ENCODE measurements at places on chromosomes 2 and 18.

DNA sequence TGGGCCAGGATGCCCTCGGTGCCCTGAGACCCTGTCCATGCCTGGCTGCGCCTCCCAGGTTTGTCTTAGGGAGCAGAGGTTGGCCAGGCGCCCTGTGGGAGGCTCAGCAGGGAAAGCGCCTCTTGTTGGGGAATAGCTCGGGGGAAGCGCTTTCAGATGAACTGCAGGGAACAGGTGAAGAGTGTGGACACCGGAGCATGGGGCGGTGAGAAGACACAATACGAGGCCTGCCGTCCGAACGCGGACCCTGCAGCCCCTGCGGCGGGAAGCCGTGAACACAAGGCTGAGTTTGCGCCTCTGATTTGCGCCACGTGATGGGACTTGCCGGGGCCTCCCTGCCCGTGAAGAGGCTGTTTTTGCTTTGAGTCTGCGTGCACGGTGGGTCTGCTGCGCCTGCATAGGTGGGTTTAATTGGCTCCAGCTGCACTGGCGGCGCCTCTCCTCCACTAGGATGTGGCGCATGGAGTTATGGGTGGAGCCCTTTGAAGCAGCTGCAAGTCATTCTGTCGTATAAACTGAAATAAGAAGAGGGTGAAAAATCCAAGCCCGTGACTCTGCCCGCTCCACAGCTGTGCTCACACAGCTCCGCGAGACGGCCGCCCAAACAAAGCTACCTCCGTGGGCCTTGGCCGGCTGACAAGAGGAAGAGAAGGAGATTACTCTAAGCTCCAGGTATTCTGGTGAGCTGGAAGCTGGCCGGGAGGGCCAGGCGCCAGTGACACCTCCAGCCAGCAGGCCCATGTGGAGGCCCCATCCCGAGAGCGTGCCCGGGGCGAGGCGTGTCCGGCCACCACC, 103.5 kb upstream of the CTDP1 start:
- no peak for DNase-seq

DNA sequence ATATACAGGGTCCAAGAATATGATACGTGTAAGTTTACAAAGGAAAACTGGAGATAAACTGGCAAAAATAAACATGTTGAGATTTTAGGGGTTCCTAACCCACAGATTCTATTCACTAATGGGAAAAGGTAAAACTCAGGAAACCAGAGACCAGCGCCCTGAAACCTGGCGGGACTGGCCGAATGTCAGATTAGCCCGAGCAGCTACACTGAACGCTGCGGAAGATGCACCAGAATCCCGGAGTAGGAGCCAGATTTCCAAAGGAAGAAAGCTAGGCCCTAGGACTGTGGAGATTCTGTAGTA, 679 bp upstream of the WDR75 start:
- DNase-seq: no peak

DNA sequence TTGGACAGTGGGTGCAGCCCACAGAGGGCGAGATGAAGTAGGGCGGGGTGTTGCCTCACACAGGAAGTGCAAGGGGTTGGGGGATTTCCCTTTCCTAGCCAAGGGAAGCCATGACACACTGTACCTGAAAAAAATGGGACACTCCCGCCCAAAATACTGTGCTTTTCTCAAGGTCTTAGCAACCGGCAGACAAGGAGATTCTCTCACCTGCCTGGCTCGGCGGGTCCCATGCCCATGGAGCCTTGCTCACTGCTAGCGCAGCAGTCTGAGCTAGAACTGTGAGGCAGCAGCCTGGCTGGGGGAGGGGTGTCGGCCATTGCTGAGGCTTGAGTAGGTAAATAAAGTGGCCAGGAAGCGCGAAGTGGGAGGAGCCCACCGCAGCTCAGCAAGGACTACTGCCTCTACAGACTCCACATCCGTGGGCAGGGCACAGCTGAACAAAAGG, 244.7 kb downstream of the NBAS start:
- DNase-seq: no peak

DNA sequence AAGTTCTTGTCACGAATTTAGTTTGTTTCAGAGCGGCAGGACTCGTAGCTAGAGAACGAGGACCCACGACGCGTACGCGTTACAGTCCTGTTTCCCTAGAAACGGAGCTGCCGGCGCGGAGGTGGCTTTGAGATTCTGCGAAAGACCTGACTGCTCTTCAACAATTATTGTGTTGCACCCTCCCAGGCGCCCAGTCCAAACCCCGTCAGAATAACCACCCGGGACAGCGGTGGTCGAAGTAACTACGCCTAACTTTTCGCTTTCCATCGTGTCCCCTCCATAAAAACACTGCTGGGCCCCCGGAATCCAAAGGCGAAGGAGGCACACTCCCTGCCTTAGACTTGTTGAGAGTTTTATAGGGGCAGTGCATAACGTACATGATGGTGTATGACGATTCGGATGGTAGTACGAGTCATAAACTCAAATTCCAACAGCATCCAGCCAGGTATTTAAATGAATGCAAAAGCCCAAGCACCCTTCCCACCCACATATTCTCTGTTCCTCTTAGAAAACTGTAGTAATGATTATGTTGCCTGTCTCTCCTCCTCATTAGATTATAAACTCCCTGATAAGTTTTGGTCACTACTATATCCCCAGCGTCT, 651 bp upstream of the STAM2 start:
- no peak for DNase-seq

- no peak for DNase-seq
These were observed 215.8 kb downstream of the ALPK2 start for GRCh38 chr18:58412844-58413666.

GRCh38 chr2:206273905-206274304, 558 bp upstream of the ZDBF2 start:
- DNase-seq: no peak

GRCh38 chr18:7548221-7548620, 18.9 kb upstream of the PTPRM start:
- no peak for DNase-seq

DNA sequence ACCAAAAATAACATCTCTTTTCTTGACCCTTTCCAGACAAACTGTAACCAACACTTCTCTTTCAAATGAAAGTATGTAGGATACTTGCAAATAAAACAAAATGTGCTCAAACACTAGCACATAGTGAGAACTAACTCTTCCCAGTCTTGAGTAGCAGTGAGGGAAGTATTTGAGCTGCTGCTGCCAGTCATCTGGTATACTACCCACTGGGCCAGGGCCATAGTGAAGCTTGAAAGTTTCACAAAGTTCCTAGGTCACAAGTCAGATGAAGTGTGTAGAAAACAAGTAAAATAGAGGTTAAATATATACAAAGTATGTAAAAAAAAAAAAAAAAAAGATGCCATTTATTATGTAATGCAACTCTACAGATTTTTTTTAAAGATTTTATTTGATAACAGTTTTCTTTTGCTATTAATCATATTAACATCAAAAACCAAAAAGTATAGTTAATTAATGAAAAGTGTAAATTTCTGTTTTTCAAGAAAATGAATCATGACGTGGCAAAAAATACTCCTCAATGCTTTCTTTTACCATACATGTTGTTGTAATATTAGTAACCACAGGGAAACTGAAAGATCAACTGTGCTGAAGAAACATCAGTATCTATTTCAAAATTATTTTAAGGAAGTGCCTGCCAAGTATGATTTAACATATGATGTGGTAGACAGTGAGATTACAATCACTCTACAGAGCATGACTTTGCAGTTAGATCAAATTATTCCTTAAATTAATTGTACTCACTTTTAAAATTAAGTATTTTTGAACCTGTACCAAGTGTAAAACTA, 21.6 kb upstream of the TRIB2 start:
- DNase-seq: no peak

GRCh38 chr2:188813315-188813714, 160.9 kb upstream of the COL3A1 start:
- DNase-seq: no peak

DNA sequence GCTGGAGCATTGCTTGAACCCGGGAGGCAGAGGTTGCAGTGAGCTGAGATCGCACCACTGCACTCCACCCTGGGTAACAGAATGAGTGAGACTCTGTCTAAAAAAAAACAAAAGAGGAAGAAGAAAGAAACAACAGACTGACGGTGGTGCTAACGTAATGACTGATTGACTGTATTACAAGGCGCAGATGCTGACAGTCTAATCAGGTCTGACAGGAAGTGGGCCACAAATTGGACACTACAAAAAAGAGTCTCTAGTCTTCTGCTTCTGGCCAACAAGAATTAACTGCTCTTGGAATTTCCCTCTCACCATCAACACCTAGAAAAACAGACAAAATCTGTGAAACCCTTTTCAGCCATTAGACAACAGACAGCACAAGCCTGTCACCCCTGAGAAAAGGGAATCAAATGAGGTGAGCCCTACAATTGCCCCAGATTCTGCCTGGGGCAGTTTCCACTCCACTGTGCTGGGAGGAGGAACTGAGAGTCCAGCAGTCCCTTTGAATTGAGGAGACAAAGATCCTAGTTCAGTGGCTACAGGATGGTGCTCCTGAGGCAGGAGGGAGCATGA, 43.3 kb downstream of the SNED1 start:
- DNase-seq: no peak

GRCh38 chr2:238091436-238092060, 8.6 kb upstream of the ESPNL start:
- no peak for DNase-seq

GRCh38 chr2:240836781-240837467, 16.9 kb upstream of the KIF1A start:
- peak; percentile 68 for DNase-seq

- DNase-seq: no peak
These were observed 4.1 kb downstream of the CYTIP start for GRCh38 chr2:157439824-157440186.

- DNase-seq: peak; percentile 33
These were observed at the start of gene KCNG3 for GRCh38 chr2:42493468-42494354. Gene KCNG3, minus strand, starts transcription at chr2:42493982. Its CDS starts 481 bp downstream, at chr2:42493501.

DNA sequence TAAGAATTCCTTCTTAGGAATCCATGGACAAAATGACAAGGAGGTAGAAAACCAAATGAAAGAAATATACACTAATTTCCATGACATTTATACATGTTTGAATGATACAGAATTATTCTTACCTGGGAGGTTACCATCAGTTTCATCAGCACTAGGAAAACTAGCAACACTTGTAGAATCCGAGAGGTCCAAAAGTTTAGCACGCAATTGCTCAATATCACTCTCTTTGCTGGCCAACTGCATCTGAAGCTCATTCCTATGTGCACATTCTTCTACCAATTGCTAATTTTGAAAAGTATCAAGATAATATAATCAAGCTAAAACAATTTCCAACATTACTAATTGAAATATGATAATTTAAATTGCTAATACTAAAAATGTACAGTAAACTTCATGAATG, 144.8 kb downstream of the ROCK1 start:
- DNase-seq: no peak

DNA sequence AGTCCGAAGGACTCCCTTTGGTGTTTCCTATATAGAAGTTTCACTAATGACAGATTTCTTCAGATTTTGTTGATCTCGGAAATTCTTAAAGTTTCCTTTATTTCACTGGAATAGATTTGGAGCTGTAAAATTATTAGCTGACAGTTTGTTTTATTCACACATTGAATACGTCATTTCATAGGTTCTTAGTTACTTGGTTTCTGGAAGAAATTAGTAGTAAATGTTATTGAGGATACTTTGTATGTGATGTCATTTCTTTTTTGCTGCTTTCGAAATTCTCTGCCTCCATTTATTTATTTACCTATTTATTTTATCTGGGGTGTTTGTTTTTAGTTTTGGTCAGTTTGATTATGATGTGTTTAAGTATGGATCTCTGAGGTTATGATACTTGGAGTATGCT, 1205.9 kb upstream of the GYPC start:
- DNase-seq: no peak

DNA sequence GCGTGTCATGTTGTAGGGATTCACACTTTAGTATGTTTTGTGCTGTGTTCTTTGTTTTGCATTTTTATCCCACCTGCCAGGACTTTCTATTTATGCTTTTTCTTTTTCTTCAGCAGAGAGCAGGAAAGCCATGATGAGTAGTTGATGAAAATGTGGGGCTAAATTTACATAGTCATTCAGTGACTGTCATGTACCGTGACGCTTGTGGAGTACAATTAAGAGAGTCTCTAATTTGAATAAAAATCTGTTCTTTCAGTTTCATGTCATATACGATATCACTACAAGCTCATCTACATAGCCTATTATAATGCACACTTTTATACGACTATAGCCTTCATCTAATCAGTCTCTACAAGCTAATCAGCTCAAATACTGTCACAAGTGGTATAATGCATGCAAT, 112.7 kb upstream of the SPATS2L start:
- DNase-seq: no peak

- DNase-seq: no peak
These were observed 10.6 kb upstream of the TEX51 start for GRCh38 chr2:126888046-126888445.

- no peak for DNase-seq
These were observed 342.9 kb downstream of the LRATD1 start for GRCh38 chr2:14975381-14975780.

- no peak for DNase-seq
These were observed 32.1 kb upstream of the LCLAT1 start for GRCh38 chr2:30414961-30415360.

DNA sequence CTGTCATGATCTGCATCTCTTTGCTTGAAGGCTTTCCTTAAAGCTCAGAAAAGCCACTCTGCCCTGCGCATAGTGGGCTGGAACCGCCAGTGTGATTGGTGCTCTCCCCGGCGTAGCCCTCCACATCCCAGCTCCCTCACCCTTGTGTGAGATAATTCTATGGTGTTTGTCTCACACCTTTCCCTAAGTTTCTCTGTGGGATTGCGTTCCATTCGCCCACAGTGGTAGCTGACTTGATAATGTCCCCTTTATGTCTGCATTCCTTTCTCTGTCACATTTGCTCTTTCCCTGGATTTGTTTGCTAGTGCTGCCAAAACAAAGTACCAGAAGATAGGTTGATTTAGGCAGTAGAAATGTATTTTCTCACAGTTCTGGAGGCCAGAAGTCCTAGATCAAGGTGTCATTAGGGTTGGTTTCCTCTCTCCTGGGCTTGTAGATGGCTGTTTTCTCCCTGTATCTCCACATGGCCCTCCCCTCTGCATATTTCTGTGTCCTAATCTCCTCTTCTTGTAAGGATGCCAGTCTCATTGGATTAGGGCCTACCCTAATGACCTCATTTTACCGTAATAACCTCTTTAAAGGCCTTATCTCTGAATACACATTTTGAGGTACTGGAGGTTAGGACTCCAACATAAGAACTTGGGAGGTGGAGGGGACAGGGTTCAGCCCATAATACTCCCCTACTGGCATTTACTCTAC, 7.4 kb upstream of the TMEM87B start:
- no peak for DNase-seq

GRCh38 chr2:239093952-239094351, 246.1 kb downstream of the TWIST2 start:
- no peak for DNase-seq

DNA sequence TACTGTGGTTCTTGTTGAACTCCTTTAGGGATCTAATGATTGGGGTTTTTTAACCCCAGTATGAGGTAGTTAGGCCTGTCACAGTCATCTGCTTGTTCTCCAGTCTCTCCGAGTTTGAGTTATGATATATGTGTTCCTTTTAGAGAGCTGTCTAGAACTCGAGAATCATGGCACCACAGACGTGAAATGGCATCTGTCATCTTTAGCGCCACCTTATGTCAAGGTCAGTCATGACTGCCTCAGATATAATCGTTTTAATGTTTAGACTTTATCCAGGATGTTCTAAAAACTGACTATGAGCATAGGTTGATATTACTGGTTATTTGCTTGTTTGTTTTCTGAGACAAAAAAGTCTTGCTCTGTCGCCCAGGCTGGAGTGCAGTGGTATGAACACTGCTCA, 112.2 kb downstream of the CEP192 start:
- no peak for DNase-seq

GRCh38 chr2:96584017-96584416, 47.5 kb downstream of the ARID5A start:
- DNase-seq: no peak

Data from occipital lobe (tissue), 3 donors.